ENCODE measurements at places on chromosomes 7 and 10. TPM values are rescaled to one million over a fixed set of nuclear protein-coding genes. Genes with fewer than 3 reads are reported as not detected.

PITX3 gene
- not detected for total RNA-seq

DNA sequence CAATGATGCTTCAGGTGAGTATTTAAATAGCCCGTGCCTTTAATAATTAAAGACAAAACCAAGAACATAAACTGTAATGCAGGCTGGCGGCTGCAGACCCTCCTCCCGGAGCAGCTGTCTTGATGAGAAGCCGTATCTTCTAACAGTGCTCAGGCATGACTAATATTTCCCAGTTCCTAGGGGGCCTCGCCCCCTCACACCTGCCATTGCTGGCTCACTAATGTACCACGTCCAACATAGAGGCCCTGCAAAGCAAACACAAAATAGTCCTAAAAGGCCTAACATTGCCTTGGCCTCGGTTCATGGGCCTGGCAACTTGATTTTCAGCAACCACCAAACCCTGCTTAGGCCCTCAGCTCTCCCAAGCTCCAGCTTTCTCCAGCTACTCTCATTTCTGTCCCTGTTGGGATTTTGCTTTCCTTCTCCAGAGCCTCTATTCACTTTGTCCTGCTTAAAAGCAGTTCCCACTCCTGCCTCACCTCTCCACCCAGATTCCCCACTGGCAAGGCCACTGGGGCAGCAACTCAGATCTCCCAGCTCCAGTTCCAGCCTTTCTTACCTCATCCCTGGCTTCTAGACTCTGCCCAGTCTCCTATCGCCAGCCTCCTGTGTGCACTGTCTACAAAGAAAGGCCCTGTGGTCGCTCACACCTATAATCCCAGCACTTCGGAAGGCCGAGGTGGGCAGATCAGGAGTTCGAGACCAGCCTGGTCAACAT lies 16.2 kb downstream of the SORBS1 start:
- H3K27me3 ChIP-seq, result peaks cover 12% of the 10 kb centered on the region
- no peak overlapping the region for H3K4me3 ChIP-seq
- no peaks in the 10 kb centered on the region for H3K4me1 ChIP-seq
- no peak overlapping the region for H3K27ac ChIP-seq

EZH2 gene
- 9.1 TPM for total RNA-seq

BET1 gene
- 32.3 TPM for total RNA-seq

- peak; percentile 75 for DNase-seq
- H3K36me3 ChIP-seq, result no peaks in the 10 kb centered on the region
- peak overlapping the region; percentile 38 for H3K4me3 ChIP-seq
- H3K27ac ChIP-seq, result peak overlapping the region; percentile 71
Observed at GRCh38 chr10:76337641-76338040, 906.2 kb downstream of the LRMDA start.

DNA sequence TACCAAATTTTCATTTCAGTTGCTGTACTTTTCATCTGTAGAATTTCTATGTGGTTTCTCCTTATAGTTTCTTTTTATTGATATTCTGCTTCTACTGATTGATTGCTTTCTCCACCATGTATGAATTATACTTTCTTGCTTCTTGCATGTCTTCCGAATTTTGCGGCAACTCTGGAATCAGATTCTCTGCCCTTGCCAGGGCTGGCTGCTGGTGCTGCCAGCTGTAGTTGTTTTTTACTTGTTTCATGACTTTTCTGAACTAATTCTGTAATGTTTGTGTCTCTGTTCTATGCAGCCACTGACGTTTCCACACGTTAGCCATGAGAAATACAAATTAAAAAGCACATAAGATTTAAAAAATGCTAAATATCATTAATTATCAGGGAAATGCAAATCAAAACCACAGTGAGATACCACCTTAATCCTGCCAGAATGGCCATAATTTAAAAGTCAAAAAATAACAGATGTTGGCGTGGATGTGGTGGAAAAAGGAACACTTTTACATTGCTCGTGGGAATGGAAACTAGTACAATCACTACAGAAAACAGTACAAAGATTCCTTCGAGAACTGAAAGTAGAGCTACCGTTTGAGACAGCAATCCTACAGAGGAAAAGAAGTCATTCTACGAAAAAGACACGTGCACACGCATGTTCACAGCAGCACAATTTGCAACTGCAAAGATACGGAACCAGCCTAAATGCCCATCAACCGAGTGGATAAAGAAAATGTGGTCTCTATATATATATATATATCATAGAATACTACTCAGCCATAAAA lies 51.5 kb downstream of the MAD1L1 start:
- no peak overlapping the region for H3K27ac ChIP-seq
- H3K36me3 ChIP-seq, result peaks cover 16% of the 10 kb centered on the region
- no peak overlapping the region for H3K4me3 ChIP-seq
- no peaks in the 10 kb centered on the region for H3K27me3 ChIP-seq
- peaks cover 28% of the 10 kb centered on the region for H3K4me1 ChIP-seq

AKR1C2 gene
- total RNA-seq, result 0.21 TPM

HTR5A gene
- not detected for total RNA-seq

- no peak overlapping the region for H3K4me3 ChIP-seq
- no peak for DNase-seq
- H3K27me3 ChIP-seq, result peaks cover 13% of the 10 kb centered on the region
- no peak overlapping the region for H3K27ac ChIP-seq
- no peaks in the 10 kb centered on the region for H3K36me3 ChIP-seq
Observed at GRCh38 chr7:100568896-100569844, 4.5 kb downstream of the SAP25 start.

ACSL5 gene
- total RNA-seq, result 5.3 TPM
